Activated CD4-positive, alpha-beta T cell treated with anti-CD3 and anti-CD28 coated beads for 24 hours (primary cell): ENCODE measurements at places on chromosomes 12 and 14.

- DNase-seq: no peak
These were observed 252.4 kb upstream of the CPNE8 start for GRCh38 chr12:39157696-39158342.

GRCh38 chr14:104451474-104451873 is 128.1 kb upstream of the C14orf180 start:
- no peak for DNase-seq

GRCh38 chr14:68210729-68211299 is 391.2 kb downstream of the RAD51B start:
- no peak for DNase-seq

DNA sequence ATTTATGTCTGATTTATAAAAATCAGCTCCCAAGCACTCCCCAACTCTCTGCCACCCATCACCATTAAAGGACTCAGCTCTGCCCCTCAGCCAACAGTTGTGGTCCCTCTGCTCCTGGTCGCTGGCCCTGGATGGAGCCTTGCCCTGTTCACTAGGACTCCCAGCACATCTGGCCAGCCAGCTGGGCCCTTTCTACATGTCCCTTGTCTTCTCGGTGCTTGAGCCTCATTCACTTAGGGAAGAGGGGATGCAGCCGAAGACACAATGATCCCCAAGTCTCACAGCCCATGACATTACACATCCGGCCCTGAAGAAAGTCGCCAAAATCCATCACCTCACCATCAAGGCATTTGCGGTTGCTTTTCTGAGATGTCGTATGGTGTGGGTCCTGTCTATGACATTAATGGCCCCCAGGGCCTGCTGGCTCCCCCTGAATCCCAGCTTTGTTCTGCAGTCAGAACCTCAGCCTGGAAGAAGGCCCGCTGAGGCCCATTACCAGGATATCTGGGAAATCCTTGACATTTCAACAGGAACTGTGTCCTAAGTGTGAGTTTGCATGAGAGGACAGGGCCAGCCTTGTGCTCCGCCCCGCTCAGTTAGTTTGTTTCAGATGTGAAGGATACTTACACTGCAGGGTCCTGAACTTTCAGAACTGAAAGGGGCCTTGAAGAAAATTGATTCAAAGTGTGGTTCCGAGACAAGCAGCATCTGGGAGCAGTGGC is 19.1 kb downstream of the TSPAN11 start:
- DNase-seq: no peak

DNA sequence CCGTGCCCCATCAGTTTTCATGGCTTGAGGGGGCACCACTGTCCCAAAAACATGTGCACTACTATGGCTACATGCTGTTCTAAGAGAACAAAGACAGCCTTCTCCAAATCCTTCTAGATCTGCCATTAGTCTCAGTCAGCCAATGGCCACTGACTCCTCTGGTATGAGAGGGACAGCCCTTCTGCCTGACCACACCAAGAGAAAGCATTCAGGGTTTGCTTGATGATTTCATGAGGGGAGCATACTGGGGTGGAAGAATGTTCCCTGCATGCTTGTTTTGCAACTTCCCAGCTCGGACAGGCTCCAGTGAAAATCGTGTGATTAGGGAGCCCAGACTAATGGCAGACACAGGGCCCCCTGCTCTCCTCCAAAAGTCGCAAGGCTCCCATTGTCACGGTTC is 199.6 kb upstream of the ALG10B start:
- no peak for DNase-seq

GRCh38 chr12:34595749-34596733 is 573.7 kb downstream of the ALG10 start:
- no peak for DNase-seq

DNA sequence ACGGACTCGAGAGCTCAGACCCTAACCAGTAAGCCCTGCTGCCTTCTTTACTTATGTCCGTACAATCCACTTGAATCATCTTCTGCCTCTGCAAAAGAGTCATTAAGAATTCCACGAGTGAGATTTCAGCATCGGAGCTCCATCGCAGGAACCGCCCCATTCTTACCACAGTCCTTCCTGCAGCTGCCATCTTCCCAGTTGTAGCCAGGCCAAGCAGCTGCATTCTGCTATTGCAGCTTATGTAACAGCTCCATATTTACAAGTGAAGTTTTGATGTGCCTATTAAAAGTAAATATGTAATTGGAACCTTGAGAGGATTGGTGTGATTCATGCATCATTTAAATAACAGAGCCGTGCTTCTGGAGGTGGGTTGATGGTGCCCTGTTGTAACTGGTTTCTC is 157.4 kb downstream of the KICS2 start:
- DNase-seq: no peak

DNA sequence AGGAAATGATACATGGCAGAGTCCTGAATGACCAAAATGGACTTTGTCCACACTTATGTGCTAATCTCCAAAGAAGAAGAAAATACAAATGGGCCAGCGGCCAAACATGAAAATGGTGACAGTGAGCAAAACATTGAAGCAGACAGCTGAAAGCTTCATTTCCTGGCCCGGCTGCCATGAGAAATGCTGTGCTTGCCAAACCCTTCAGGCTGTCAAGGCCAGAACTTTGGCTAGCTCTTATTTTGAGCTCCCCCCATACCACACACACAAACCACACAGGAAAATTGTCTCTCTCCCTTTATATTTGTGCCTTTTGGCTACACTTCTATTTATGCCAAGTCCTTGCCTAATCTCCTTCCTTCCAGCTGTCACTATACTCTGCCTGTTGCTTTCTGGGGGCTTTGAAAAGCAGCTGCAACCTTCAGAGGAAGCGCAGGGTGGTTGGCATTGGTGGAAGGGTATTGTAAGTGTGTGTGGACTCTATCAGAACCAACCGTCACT is 323.8 kb downstream of the RAD51B start:
- no peak for DNase-seq

DNA sequence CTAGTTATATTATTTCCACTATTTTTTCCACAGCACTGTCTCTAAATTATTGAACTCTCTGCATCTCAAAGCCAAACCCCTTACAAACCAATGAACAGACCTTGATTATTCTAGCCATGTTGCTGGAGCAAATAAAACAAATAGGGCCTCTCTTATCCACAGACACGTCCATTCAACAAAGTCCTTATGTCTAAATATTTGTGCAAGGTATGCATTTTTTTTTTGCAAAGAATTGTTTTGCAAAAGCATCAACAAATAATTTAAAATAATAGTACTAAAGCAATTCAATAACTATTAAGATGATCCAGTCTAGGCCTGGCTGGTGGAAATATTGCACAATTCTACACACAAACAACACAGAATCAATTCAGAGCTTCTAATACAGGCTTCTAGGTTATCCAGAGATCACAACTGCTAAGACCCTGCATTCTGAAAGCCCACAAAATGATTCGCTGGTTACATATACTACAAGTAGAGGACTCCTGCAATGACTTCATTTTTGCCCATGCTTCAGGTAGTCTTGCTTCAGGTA is 221.0 kb downstream of the SLC25A21 start:
- DNase-seq: no peak

GRCh38 chr12:5348491-5348890 is 83.4 kb upstream of the NTF3 start:
- DNase-seq: no peak

DNA sequence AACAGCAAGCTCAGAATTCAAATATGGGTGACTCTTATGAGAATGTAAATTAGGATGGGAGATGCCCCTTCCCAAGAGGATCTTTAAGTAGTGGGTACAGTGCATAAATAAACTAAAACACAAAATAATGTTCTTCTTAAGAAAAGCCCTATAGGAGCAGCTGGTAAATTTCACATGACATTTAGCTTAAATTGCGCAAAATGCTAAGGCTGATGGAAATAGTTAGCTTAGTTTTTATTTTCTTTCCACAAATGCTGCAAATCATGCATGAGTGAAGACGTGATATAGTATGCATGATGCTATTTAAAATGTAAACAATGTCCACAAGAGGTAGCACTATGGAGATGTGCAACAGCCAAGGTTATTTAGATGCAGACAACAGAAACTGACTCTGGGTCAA is 328.1 kb downstream of the ATP23 start:
- DNase-seq: no peak

DNA sequence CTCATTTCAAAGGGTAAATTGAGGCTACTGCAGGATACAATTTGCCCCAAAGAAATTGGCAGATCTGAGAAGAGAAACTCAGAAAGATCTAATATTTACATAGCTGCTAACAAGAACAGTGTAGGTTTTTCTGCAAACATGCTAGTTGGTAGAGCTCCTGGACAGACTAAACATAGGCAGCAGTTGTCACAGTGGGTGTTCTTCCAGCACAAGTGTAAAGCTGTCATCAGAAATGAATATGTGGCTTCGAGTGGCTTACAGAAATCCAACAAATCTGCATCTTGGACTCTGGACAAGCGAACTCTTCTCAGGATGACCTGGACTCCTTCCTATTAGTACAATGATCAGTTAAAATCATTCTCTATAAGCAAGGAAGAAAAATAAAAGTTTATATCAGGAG is 5.9 kb downstream of the CBX5 start:
- DNase-seq: no peak

GRCh38 chr12:14611640-14612203 is 44.0 kb upstream of the PLBD1 start:
- no peak for DNase-seq

DNA sequence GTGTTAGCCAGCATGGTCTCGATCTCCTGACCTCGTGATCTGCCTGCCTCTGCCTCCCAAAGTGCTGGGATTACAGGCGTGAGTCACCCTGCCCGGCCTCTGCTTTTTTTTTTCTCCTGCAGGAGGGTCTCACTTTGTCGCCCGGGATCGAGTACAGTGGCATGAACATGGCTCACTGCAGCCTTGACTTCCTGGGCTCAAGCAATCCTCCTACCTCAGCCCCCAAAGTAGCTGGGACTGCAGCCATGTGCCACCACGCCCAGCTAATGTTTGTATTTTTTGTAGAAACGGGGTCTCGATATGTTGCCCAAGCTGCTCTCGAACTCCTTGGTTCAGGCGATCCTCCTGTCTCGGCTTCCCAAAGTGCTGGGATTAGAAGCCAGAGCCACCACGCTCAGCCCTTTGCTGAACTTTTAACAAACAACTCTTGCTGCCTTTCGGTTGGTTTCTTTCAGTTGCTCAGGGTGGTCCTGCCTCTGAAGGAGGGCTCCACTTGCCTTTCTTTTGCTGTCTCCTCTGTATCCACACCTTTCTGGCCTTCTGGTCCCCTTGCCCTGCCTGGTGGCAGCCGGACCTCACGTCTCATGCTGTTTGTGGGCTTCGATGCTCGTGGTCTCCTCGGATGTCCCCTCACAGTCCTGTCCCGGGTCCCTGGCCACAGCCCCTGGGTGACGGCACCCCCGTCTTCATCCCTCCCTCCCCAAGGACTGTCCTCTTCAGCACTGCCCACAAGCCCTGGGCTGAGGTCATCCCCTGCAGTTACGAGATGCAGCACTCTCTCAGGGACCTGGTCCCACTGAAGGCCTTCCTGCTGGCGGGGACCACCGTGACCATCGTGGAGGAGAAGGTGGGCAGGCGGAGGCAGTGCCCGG is 3.8 kb upstream of the B3GNT4 start:
- no peak for DNase-seq

GRCh38 chr14:93160353-93160801 is 24.3 kb downstream of the MOAP1 start:
- DNase-seq: no peak

DNA sequence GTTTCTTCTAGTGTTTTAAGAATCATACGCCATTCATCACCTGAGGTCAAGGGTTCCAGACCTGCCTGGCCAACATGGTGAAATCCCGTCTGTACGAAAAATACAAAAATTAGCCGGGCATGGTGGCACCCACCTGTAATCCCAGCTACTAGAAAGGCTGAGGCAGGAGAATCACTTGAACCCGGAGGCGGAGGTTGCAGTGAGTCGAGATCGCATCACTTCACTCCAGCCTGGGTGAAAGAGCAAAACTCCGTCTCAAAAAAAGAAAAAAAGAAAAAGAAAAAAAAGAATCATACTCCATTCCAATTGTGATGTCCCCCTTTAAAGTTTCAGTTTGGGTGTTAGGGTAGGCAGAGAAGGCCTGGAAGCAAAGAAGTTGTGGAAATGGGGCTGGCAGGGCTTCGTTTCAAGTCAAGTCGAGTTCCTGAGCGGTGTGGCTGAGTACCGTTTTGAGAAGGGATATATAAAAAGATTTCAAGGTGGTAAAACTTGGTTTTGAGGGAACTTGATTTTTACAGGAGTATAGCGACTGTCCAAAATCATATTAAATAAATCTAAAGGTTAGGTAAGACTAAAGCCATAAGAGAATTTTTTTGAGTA is 1.5 kb upstream of the TAOK3 start:
- DNase-seq: no peak

- no peak for DNase-seq
These were observed 26.1 kb upstream of the ANP32D start for GRCh38 chr12:48446161-48446776.

- no peak for DNase-seq
These were observed 561.9 kb downstream of the CCER1 start for GRCh38 chr12:90393089-90393488.

GRCh38 chr14:52244997-52245396 is 22.5 kb upstream of the PTGDR start:
- DNase-seq: no peak

DNA sequence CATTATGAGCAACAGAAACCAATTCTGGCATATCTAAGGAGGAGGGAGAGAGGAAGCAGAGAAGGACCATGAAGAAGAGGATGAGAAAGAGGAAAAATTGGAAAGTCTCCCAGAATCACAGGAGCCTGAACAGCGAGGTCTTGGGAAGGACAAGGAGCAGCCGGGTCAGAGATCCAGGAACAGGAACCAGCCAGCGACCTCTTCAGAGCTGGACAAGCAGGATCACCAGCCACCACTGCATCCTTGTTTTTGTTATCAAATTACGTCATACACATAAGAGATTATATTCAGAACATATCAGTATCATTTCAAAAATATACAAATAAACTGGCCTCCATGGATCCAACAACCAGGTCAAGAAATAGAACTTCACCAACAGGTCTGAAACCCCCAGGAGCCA is 22.1 kb upstream of the BDKRB2 start:
- no peak for DNase-seq

DNA sequence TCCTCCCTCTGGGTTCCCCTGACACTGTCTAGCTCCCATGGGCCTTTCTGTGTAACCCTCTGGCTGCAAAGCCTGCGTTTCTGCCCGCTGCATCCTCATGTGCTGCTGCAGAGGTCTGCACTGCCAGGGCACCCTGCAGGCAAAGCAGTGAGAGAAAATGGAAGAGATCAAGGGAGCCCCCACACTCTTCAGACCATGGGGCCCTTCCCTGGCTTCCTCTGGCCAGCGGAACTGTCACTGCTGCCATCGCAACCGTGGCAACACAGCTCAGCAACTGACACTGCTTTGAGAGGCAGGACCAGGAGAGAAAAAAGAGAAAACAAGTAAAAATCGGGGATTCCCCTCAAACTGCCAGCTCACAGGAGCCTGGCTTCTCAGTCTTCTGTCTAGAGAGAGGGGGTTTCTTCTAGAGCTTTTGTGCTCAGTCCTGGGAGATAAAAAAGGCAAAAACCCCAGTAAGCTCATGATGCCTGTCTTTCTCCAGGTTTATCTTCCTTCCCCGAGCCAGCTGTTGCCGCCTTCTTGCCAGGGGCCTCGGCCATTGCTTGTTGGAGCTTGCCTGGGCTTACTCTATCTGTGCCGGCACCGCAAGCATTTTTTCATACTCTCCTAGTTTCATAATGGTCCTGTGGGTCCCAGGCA is 38.9 kb downstream of the C14orf132 start:
- no peak for DNase-seq
